Tongue (tissue), 3 donors: ENCODE measurements at places on chromosomes 1 and 21.
A peak's percentile ranks its signal among the peaks of the same experiment; 100 is the strongest.

DNA sequence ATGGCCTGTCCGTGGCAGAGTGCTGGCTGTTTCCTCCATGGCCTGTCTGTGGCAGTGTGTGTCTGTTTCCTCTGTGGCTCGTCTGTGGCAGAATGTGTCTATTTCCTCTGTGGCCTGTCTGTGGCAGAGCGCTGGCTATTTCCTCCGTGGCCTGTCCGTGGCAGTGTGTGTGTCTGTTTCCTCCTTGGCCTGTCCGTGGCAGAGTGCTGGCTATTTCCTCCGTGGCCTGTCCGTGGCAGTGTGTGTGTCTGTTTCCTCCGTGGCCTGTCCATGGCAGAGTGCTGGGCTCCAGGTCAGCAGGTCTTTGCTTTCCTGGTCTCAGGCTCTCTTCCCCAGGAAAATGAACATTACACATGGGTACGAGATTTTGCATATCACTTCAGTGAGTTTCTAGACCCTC, 138.4 kb upstream of the IPO9 start:
- no peak for DNase-seq

- DNase-seq, result peak; percentile 75
These were observed 403.5 kb upstream of the PROX1 start for GRCh38 chr1:213584272-213584671.

DNA sequence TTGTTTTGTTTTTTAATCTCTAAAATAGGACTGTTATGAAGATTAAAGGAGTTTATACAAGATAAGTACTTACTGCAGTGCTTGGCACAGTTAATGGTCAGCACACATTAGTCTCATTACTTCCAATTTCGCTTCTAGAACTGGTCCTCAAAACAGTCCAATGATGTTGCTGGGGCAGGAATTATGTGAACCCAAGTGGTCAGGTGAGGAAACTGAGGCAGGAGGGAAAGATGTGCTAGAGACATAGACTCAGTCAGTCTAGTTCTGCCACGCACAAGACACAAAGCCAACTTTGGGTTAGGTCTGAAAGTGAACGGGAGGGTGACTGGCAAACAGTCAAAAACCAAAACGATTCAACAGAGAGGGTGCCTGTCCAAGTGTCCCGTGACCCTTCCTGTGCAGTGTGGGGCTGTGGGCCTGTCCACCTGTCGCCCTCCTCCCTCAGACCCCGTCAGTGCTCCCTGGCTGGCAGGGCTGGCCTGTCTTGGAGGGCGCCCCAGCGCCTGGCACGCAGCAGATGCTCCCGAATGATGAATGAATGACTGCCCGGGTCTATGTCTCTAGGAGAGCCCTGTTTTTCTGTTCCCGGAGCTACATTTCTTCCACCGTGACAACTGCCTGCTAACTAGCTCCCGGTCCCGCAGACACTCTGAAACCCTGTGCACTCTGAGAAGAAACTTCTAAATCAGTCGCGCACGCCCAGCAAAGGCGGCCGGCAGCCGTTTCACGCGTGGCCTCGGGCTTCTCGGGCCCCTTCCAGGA, 2.4 kb downstream of the LRP8 start:
- no peak for DNase-seq

- no peak for DNase-seq
These were observed 63.9 kb upstream of the C1orf105 start for GRCh38 chr1:172356620-172357019.
